ENCODE measurements at places on chromosomes 12 and 14. TPM values are rescaled to one million over a fixed set of nuclear protein-coding genes. Genes with fewer than 3 reads are reported as not detected.

- DNase-seq: no peak
Measured at GRCh38 chr12:91505006-91505405, 322.4 kb upstream of the DCN start.

- no peak for DNase-seq
Measured at GRCh38 chr12:46177025-46177424, 91.8 kb downstream of the SLC38A1 start.

DNA sequence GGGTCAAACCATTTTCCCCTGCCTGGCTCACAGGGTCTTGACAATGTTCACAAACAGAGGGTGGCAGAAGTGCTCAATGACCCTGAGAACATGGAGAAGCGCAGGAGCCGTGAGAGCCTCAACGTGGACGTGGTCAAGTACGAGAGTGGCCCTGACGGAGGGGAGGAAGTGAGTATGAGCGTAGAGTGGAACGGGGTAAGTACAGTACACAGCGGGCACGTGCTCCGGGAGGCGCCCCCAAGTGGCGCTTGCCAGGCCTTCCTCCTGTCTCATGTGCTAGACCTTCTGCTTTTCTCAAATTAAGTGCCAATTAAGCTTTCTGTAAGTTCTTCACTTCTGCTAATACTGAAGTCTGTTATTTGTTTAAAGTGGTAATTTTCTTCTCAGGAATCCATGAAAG, 35.9 kb downstream of the XRCC3 start:
- no peak for DNase-seq

CLEC1B gene
- polyA plus RNA-seq: 2.9 TPM

ARHGDIB gene
- polyA plus RNA-seq: 58.5 TPM

DNA sequence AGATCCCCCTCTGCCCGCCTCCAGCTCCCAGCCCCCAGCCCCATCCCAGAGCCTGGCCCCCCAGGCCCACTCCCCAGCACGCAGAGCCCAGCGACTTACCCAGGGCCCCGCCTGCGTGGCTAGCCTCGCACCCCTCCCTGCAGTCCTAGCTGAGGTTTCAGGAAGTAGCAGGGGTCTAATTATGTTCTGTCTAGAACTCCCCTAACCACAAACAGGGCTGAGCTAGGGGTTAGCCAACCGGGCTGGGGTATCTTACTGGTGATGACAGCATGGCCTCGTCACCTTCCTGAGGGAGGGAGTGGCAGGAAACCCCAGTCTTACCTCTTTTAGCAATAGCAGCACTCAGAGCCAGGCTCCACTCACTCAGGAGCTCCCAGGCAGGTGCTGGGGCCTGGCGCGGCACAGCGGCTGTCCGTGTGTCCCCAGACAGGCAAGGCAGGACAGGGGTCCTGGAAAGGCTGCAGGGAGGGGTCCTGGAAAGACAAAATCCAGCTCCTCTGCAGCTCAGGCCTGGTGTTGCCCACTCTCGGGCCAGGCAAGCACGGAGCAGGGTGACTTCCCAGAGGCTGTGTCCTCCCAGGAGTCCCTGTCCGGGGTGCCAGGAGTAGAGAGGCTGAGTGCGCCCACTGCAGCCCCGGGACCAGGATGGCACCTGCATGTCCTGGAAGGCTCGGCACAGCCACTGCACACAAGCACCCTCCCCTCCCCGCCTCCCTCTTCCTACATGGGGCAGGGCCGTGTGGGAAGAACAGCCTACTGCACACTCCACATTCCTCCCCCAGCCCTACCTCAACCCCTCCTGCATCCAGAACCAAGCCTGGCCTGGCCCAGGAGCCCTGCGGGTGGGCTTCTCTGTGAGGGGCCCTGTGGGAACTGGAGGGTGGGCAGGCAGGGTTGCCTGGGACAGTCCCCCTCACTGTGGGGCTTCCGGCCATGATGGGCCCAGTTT, at the start of gene GPR132:
Gene GPR132, minus strand, starts transcription at position 151 of the 949 bp plus-strand sequence. CDS start 10,010 bp downstream, outside the sequence.
- DNase-seq: no peak

ZCCHC8 gene
- polyA plus RNA-seq: 35.5 TPM

- DNase-seq: no peak
Measured at GRCh38 chr12:44510076-44510475, 366.0 kb downstream of the NELL2 start.

DNA sequence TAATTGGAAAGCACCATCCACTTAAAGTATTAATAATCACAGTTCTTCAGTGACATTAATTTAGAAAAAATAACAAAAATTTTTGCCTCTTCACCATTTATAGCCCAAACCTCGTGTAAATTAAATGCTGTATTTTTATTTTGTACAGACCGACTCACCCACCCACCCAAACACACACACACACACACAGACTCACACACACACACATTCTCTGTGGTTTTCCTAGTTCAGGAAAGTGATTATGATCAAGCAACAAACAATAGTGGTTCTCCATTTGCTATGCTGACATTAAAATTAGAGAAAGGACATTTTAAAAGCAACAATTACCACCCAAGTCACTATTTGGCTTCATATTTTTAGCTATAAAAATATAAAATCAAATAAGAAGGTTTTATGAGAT, 112.5 kb upstream of the FLRT2 start:
- no peak for DNase-seq

DNA sequence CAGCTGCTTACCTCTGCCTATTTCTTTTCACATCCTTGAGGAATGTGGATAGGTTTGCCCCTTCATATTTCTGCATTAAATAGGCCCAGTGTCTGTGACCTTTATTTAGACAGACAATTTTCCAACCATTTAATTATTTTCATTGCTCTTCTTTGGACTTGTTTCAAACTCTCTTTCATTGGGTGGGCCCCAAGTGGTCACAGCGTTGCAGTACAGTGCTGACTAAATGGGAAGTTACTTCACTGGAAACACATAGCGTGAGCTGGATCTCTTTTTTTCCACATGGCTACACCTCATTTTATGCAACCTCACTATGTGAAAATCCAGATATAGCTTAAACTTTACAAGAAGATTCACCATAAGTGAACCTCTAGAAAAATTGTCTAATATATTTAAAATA, 438.9 kb downstream of the ADAMTS20 start:
- no peak for DNase-seq

SETD3 gene
- 59.1 TPM for polyA plus RNA-seq

RPL10L gene
- polyA plus RNA-seq: 0.23 TPM

DNA sequence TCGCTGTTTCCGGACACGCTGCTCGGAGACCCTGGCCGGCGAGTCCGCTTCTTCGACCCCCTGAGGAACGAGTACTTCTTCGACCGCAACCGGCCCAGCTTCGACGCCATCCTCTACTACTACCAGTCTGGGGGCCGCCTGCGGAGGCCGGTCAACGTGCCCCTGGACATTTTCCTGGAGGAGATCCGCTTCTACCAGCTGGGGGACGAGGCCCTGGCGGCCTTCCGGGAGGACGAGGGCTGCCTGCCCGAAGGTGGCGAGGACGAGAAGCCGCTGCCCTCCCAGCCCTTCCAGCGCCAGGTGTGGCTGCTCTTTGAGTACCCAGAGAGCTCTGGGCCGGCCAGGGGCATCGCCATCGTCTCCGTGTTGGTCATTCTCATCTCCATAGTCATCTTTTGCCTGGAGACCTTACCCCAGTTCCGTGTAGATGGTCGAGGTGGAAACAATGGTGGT, 90.0 kb downstream of the GALNT8 start:
- DNase-seq: no peak

POC1B gene
- 22.5 TPM for polyA plus RNA-seq

DNA sequence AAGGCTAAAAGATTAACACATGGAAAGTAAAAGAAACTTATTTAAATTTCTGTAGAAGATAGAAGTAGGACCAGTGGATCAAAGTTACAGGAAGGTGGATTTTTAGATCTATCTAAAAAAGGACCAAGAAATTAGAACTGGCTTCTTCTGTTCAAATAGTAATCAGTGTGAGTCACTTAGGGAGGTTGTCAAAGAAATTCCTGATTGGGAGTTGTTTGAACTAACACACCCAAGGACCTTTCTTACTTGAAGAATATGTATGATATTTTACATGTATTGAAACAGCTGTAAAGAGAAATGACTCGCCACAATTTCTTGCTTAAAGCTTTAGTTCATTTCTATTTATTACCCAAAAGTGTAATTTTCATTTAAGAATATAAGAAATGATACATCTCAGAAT, 256.9 kb downstream of the RAD51B start:
- DNase-seq: no peak

Measured in right renal cortex interstitium (tissue), 3 donors.